ENCODE measurements at places on chromosomes 2 and 18. TPM values are rescaled to one million over a fixed set of nuclear protein-coding genes. Genes with fewer than 3 reads are reported as not detected.

- DNase-seq, result no peak
- H3K27me3 ChIP-seq, result no peaks in the 10 kb centered on the region
- H3K36me3 ChIP-seq, result no peaks in the 10 kb centered on the region
- H3K4me3 ChIP-seq, result no peak overlapping the region
These were observed 583.1 kb upstream of the HS6ST1 start for GRCh38 chr2:128901572-128902391.

GRCh38 chr2:220455351-220455990 lies 828.0 kb downstream of the SLC4A3 start:
- H3K4me3 ChIP-seq, result no peak overlapping the region
- no peak overlapping the region for H3K27ac ChIP-seq
- DNase-seq, result no peak
- H3K4me1 ChIP-seq, result no peaks in the 10 kb centered on the region
- no peaks in the 10 kb centered on the region for H3K36me3 ChIP-seq

- H3K4me1 ChIP-seq, result peaks cover 3% of the 10 kb centered on the region
- no peak overlapping the region for H3K27ac ChIP-seq
- H3K27me3 ChIP-seq, result no peaks in the 10 kb centered on the region
- DNase-seq, result no peak
- H3K36me3 ChIP-seq, result no peaks in the 10 kb centered on the region
- H3K4me3 ChIP-seq, result no peak overlapping the region
These were observed 66.2 kb upstream of the PROKR1 start for GRCh38 chr2:68577183-68577582.

- no peak for DNase-seq
- no peaks in the 10 kb centered on the region for H3K36me3 ChIP-seq
- no peak overlapping the region for H3K4me3 ChIP-seq
These were observed 72.2 kb upstream of the L3MBTL4 start for GRCh38 chr18:6486764-6487426.

GRCh38 chr18:57025540-57025939 lies 121.3 kb upstream of the BOD1L2 start:
- no peaks in the 10 kb centered on the region for H3K27me3 ChIP-seq
- H3K4me1 ChIP-seq, result no peaks in the 10 kb centered on the region
- H3K4me3 ChIP-seq, result no peak overlapping the region
- no peak overlapping the region for H3K27ac ChIP-seq
- H3K36me3 ChIP-seq, result no peaks in the 10 kb centered on the region

GRCh38 chr2:3005859-3006501 lies 371.6 kb downstream of the EIPR1 start:
- H3K4me3 ChIP-seq, result no peak overlapping the region
- no peaks in the 10 kb centered on the region for H3K27me3 ChIP-seq
- DNase-seq, result no peak
- no peak overlapping the region for H3K27ac ChIP-seq

GRCh38 chr18:78922856-78923255 lies 56.8 kb upstream of the SALL3 start:
- H3K4me1 ChIP-seq, result no peaks in the 10 kb centered on the region
- H3K27me3 ChIP-seq, result no peaks in the 10 kb centered on the region
- no peak overlapping the region for H3K4me3 ChIP-seq
- no peak overlapping the region for H3K27ac ChIP-seq
- H3K36me3 ChIP-seq, result no peaks in the 10 kb centered on the region

DNA sequence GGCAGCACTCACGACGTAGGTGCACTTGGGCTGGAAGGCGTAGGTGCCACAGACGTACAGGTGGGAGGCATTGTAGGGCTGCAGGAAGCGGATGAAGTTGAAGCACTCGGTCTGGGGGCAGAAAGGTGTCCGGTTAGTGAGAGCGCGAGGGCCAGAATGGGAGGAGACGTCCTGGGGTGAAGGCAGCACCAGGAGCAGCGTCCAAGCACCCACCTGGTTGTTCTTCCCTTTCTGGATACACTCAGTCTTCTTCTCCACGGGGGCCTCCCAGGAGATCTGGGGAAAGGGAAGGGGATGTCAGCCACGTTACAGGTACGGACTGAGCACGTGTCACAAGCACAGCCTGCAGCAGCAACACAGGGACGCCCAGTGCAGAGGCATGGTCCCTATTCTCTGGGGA lies 4.2 kb downstream of the SEMA4C start:
- DNase-seq, result no peak
- peaks cover 3% of the 10 kb centered on the region for H3K27me3 ChIP-seq
- peaks cover 38% of the 10 kb centered on the region for H3K36me3 ChIP-seq

DNA sequence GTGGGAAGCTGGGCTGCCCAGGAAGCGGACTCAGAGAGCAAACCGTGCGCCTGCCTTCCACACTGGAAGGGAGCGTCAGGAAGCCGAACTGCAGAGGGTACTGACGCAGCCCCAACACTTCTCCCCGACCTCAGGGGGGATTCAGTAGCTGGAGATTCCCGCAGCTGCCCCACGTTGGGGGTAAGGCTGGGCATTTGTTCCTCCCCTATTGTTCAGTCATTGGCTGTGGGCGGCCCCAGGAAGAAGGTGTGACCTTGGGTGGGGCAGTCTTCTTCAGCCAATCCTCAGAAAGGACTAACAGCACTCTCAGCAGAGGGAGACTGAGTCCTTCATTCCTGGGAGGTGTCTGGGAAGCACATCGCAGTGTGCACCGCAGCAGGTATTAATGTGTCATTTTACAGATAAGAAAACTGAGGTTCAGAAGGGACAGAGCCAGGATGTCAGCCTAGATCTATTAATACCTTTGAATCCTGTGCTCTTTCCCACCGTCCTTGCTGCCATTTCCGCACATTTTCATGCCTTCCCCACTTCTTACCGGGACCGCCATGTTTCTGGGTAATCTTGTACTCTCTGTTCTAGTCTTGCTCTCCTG lies 12.1 kb upstream of the C18orf32 start:
- H3K27ac ChIP-seq, result no peak overlapping the region
- no peak for DNase-seq
- H3K27me3 ChIP-seq, result peaks cover 4% of the 10 kb centered on the region
- H3K4me1 ChIP-seq, result peaks cover 6% of the 10 kb centered on the region
- H3K4me3 ChIP-seq, result no peak overlapping the region
- no peaks in the 10 kb centered on the region for H3K36me3 ChIP-seq

GRCh38 chr18:11316546-11316945 lies 167.2 kb upstream of the PIEZO2 start:
- no peaks in the 10 kb centered on the region for H3K36me3 ChIP-seq
- H3K4me1 ChIP-seq, result no peaks in the 10 kb centered on the region
- no peak for DNase-seq

GRCh38 chr18:25180973-25181548 lies 170.9 kb downstream of the ZNF521 start:
- H3K4me1 ChIP-seq, result peaks cover 10% of the 10 kb centered on the region
- H3K27ac ChIP-seq, result no peak overlapping the region
- no peak for DNase-seq
- H3K4me3 ChIP-seq, result no peak overlapping the region

GRCh38 chr2:233354971-233355574 lies 779 bp downstream of the DGKD start:
- H3K27ac ChIP-seq, result no peak overlapping the region
- DNase-seq, result peak; percentile 19
- H3K36me3 ChIP-seq, result no peaks in the 10 kb centered on the region
- H3K4me3 ChIP-seq, result peak overlapping the region; percentile 43
- H3K27me3 ChIP-seq, result no peaks in the 10 kb centered on the region

DNA sequence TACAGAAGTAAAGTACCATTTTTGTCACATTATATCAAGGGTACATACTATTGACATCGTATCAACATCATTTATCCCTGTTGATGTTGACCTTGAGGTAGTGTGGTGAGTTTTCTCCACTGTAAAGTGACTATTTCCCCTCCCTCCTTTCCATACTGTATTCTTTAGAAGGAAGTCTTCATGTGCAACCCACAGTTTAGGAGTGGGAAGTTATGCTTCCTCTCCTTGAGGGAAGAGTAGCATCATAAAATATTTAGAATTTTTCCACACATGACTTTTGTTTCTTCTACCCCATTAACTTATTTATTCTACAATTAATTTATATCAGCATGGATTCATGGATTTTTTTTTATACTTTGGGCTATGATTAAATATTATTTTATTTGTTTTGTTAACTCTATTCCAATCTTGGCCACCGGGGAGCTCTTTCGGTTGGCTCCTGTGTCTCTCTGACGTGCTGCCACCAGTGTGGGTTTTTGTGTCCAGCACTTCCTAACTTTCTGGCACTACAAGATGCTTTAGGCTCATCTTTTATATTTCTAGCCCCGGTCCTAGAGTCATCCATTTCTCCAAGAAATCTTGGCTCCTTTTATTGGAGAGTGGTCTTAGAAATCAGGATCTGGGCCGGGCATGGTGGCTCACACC lies 19.0 kb downstream of the AQP12B start:
- peaks cover 5% of the 10 kb centered on the region for H3K27me3 ChIP-seq
- no peaks in the 10 kb centered on the region for H3K36me3 ChIP-seq
- no peak overlapping the region for H3K4me3 ChIP-seq
- no peak for DNase-seq
- H3K4me1 ChIP-seq, result no peaks in the 10 kb centered on the region

GRCh38 chr2:190136259-190136658 lies 73.7 kb upstream of the MSTN start:
- no peaks in the 10 kb centered on the region for H3K36me3 ChIP-seq
- H3K27me3 ChIP-seq, result no peaks in the 10 kb centered on the region
- no peak for DNase-seq
- no peaks in the 10 kb centered on the region for H3K4me1 ChIP-seq
- no peak overlapping the region for H3K4me3 ChIP-seq

DYSF gene
- polyA plus RNA-seq, result 53.5 TPM

MRPS5 gene
- 50.5 TPM for polyA plus RNA-seq

CXCR1 gene
- not detected for polyA plus RNA-seq

TCF23 gene
- not detected for polyA plus RNA-seq

FBLN7 gene
- 3.4 TPM for polyA plus RNA-seq

MYL1 gene
- polyA plus RNA-seq, result not detected

EFHD1 gene
- 0.18 TPM for polyA plus RNA-seq

MREG gene
- polyA plus RNA-seq, result 0.41 TPM

ITGAV gene
- polyA plus RNA-seq, result 58.9 TPM

NCL gene
- 14.9 TPM for polyA plus RNA-seq

CXXC1 gene
- polyA plus RNA-seq, result 128 TPM

FBXO48 gene
- 0.46 TPM for polyA plus RNA-seq

INPP5D gene
- 13.9 TPM for polyA plus RNA-seq

CSRNP3 gene
- not detected for polyA plus RNA-seq
